Glutamatergic neuron (in vitro differentiated cells): ENCODE measurements at places on chromosomes 13 and 19.

DNA sequence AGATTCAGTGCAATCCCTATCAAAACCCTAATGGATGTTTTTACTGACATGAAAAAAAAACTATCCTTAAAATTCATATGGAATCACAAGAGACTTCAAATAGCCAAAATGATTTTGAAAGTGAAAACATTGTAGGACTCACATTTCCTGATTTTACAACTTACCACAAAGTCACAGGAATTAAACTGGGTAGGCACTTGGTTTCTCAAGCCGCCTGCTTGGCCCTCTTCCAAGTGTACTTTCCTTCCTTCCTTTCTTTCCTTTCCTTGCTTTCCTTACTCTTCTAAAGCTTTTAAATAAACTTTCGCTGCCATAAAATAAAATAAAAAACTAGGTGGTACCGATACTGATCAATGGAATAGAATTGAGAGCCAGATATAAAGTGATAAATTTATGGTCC lies 21.0 kb upstream of the CD33 start:
- H3K27me3 ChIP-seq = peaks cover 3% of the 10 kb centered on the region
- no peak overlapping the region for H3K27ac ChIP-seq
- H3K4me1 ChIP-seq = no peaks in the 10 kb centered on the region
- H3K4me3 ChIP-seq = no peak overlapping the region

DNA sequence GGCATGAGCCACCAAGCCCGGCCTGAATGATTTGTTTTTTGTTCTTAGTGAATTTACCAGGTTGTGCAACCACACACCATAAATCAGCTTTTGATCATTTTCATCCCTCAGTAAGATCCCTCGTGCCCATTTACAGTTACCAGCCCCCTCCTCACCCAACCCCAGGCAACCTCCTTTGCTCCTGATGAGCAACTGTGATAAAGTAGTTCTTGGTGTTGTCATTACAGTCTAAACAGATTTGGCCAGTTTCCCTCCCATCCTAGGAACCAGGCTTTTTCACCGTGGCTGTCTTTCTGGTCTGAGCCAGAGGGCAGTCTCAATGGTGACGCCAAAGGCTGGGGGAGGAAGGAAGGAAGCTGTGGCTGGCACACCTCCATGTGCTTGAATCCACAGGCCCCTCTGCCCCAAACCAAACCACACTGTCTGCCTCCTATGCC lies 61.2 kb upstream of the WDFY2 start:
- no peak overlapping the region for H3K4me3 ChIP-seq
- H3K27me3 ChIP-seq = no peaks in the 10 kb centered on the region
- no peak overlapping the region for H3K27ac ChIP-seq
- no peak for DNase-seq

GRCh38 chr13:86563308-86563707 lies 764.1 kb upstream of the SLITRK6 start:
- no peak overlapping the region for H3K4me3 ChIP-seq
- no peaks in the 10 kb centered on the region for H3K36me3 ChIP-seq
- peaks cover 9% of the 10 kb centered on the region for H3K27me3 ChIP-seq

GRCh38 chr13:101217086-101217485 lies 199.2 kb downstream of the NALCN start:
- H3K27ac ChIP-seq = no peak overlapping the region
- H3K4me3 ChIP-seq = no peak overlapping the region
- H3K4me1 ChIP-seq = no peaks in the 10 kb centered on the region

GRCh38 chr13:32955881-32956594 lies 60.2 kb upstream of the KL start:
- H3K36me3 ChIP-seq = no peaks in the 10 kb centered on the region
- peaks cover 5% of the 10 kb centered on the region for H3K27me3 ChIP-seq

DNA sequence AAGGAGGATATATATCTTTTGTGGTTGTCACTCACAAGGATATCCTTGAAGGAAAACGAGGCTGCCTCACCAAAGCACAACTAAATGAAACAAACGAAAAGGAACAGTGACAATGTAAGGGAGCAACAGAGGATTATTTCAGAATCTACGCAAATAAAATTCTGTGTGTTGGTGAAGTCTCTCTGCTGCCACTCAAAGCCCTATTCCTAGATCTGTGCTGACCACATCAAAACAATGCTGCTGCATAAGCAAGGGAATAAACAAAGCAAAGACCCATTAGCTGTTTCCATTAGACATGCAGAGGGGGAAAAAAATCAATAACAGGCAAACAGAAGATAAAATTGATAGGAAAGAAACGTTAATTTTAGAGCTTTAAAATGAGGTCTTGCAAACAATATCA lies 204.4 kb downstream of the MZT1 start:
- peak overlapping the region; percentile 45 for H3K4me3 ChIP-seq
- H3K4me1 ChIP-seq = peaks cover 18% of the 10 kb centered on the region
- H3K36me3 ChIP-seq = peaks cover 5% of the 10 kb centered on the region

GRCh38 chr13:111895896-111896821 lies 170.8 kb upstream of the SOX1 start:
- H3K4me1 ChIP-seq = peaks cover 4% of the 10 kb centered on the region
- H3K36me3 ChIP-seq = no peaks in the 10 kb centered on the region
- peaks cover 12% of the 10 kb centered on the region for H3K27me3 ChIP-seq
- no peak overlapping the region for H3K4me3 ChIP-seq

GRCh38 chr19:8120636-8121480 lies 28.5 kb downstream of the FBN3 start:
- no peaks in the 10 kb centered on the region for H3K36me3 ChIP-seq
- H3K4me1 ChIP-seq = no peaks in the 10 kb centered on the region
- H3K27me3 ChIP-seq = peaks cover 2% of the 10 kb centered on the region
- no peak for DNase-seq
- H3K4me3 ChIP-seq = no peak overlapping the region
- no peak overlapping the region for H3K27ac ChIP-seq

- DNase-seq = no peak
- H3K27me3 ChIP-seq = no peaks in the 10 kb centered on the region
- H3K4me3 ChIP-seq = no peak overlapping the region
- H3K36me3 ChIP-seq = no peaks in the 10 kb centered on the region
- no peak overlapping the region for H3K27ac ChIP-seq
Measured at GRCh38 chr13:59425211-59425741, 738.5 kb downstream of the DIAPH3 start.

GRCh38 chr13:47166336-47166735 lies 269.5 kb upstream of the HTR2A start:
- H3K27me3 ChIP-seq = no peaks in the 10 kb centered on the region
- H3K36me3 ChIP-seq = no peaks in the 10 kb centered on the region
- no peak overlapping the region for H3K27ac ChIP-seq
- H3K4me1 ChIP-seq = peaks cover 7% of the 10 kb centered on the region
- DNase-seq = no peak

- no peak overlapping the region for H3K27ac ChIP-seq
- DNase-seq = no peak
- H3K4me3 ChIP-seq = no peak overlapping the region
- no peaks in the 10 kb centered on the region for H3K27me3 ChIP-seq
- no peaks in the 10 kb centered on the region for H3K4me1 ChIP-seq
Measured at GRCh38 chr13:105442949-105443699, 1092.3 kb downstream of the EFNB2 start.

- no peak for DNase-seq
- no peak overlapping the region for H3K27ac ChIP-seq
- no peaks in the 10 kb centered on the region for H3K27me3 ChIP-seq
- H3K4me1 ChIP-seq = peaks cover 4% of the 10 kb centered on the region
Measured at GRCh38 chr13:114296902-114297301, 15.5 kb downstream of the UPF3A start.

GRCh38 chr19:51664131-51664530 lies 17.5 kb upstream of the SIGLEC14 start:
- no peaks in the 10 kb centered on the region for H3K4me1 ChIP-seq
- no peak overlapping the region for H3K4me3 ChIP-seq
- no peak for DNase-seq
- H3K36me3 ChIP-seq = no peaks in the 10 kb centered on the region

DNA sequence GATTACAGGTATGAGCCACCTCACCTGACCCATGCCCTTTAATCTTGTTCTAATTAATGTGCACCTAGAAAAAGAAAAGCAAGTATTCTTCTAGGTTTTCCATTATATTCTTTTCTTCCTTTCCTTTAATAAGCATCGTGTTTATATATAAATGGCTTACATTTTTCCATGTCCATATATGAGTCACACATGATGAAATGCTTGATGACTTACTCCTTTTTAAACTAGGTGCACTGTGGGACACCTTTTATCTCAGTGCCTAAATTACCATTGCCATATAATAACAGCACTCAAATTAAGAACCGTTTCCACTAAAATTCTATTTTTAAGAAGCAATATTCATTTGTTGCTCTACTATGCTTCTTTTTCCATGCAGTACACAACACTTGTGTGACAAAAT lies 363.3 kb downstream of the LIG4 start:
- H3K27me3 ChIP-seq = no peaks in the 10 kb centered on the region
- no peak overlapping the region for H3K4me3 ChIP-seq
- peaks cover 22% of the 10 kb centered on the region for H3K4me1 ChIP-seq
- no peak overlapping the region for H3K27ac ChIP-seq

- no peak overlapping the region for H3K27ac ChIP-seq
- no peak overlapping the region for H3K4me3 ChIP-seq
- no peak for DNase-seq
- peaks cover 4% of the 10 kb centered on the region for H3K4me1 ChIP-seq
Measured at GRCh38 chr13:74017301-74018061, 116.7 kb downstream of the KLF12 start.

- no peak for DNase-seq
- no peak overlapping the region for H3K4me3 ChIP-seq
- H3K27me3 ChIP-seq = no peaks in the 10 kb centered on the region
Measured at GRCh38 chr13:40060296-40061007, 405.0 kb downstream of the COG6 start.

GRCh38 chr13:47158593-47158992 lies 261.7 kb upstream of the HTR2A start:
- no peak overlapping the region for H3K4me3 ChIP-seq
- H3K36me3 ChIP-seq = peaks cover 3% of the 10 kb centered on the region
- H3K27me3 ChIP-seq = no peaks in the 10 kb centered on the region
- peaks cover 12% of the 10 kb centered on the region for H3K4me1 ChIP-seq

GRCh38 chr19:55158848-55159749 lies 1.6 kb upstream of the TNNI3 start:
- H3K4me3 ChIP-seq = no peak overlapping the region
- H3K27ac ChIP-seq = no peak overlapping the region
- no peaks in the 10 kb centered on the region for H3K36me3 ChIP-seq
- peaks cover 1% of the 10 kb centered on the region for H3K4me1 ChIP-seq
- peaks cover 16% of the 10 kb centered on the region for H3K27me3 ChIP-seq
